ENCODE measurements at places on chromosomes 4 and X.

GRCh38 chrX:37958525-37959211, 47.7 kb upstream of the SYTL5 start:
- no peak for DNase-seq

- no peak for DNase-seq
Observed at GRCh38 chr4:177041356-177041755, 248.6 kb upstream of the VEGFC start.

DNA sequence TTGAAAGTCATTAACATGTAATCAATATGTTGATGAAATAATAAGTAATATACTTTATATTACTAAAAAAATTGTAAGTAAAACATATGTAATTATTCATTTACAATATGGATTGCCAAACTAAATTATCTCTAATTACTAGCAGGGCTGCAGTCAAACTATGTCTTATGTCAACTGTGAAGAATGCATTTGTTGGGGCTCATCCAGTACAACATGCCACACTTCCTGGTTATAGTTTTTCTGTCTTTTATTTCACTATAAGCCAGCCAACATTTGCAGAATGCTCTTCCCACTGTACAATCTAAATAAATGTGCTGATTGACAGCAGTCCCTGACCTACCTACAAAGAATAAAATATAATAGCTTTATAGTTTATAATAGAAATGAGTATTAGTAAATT, 975.4 kb upstream of the NDST4 start:
- DNase-seq = no peak

GRCh38 chr4:128847082-128847724, 37.7 kb downstream of the JADE1 start:
- peak; percentile 42 for DNase-seq

DNA sequence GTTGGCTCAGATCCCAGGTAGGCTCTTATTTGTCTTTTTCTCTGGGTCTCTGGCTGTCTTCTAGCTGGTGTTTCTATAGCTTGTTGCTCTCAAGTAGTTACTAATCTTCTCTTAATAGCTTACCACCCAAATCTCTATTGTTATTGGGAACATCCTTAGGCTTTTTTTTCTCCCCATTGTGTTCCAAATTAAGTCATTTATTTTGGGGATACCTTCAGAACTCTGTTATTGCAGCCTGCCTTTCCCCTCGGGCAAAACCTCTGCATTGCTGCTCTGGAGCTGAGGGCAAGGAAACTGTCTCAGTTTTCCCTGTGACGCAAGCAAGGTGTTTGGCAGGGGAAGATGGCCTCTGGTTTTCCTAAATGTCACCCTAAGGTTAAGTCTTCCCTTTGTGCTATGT, 338.1 kb upstream of the ZCCHC13 start:
- no peak for DNase-seq

- DNase-seq = no peak
Observed at GRCh38 chr4:48028696-48029095, 12.1 kb downstream of the NIPAL1 start.

GRCh38 chrX:16807976-16808542, 21.8 kb downstream of the TXLNG start:
- DNase-seq = peak; percentile 40

GRCh38 chrX:107686792-107687191, 58.5 kb downstream of the PRPS1 start:
- DNase-seq = peak; percentile 25

DNA sequence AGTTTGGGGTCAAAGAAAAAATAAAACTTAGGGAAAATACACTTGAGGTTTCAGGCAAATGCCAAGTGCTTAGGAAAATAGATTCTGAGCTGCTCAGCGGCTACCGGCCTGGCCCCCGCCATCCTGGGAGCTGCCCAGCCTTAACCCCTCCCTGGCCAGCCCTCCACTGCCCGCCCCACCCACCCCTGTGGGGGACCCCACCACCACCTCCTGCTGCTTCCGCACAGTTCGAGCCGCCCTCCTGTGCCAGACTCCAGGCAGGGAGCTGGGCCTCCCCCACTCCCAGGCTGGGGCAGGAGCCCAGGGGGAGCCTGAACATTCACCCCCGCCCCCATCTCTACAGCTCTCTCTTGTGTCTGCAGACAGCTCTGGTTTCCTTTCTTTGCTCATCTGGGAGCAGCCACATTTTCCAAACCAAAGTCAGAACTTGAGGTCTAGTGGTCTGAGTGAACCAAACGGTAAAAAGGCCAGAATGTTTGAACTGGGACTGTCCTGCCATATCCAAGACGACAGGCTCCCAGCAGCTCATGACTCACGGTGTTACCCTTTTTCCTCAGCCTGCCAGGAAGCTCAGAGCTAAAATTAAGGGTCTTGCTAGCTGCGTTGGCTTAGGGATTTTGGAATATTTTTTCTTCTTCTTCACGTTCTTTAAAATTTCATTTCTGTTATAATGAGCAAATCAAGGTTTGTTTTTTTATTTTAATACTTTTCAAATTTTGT, 4.7 kb upstream of the FGFR3 start:
- DNase-seq = no peak

GRCh38 chr4:958696-959337, 14.6 kb downstream of the DGKQ start:
- DNase-seq = no peak

DNA sequence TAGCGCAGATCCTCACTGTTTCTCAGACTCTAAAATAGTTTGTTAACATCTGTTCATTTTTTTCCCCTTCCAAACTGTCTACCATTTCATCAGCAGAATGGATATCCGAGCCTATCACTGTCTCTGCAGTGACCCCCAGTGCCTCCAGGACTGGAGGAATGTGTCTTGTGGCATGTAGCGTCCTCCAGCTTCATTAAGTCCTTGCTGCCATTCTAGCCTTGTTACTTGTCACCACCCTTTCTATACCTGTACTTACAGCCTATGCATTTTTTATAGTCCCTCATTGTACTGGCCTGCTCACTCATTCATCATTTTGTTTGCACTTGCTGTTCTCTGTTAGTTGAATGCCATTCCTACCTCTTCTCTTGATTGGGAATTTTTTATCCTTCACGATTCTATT, 179.1 kb downstream of the BMPR1B start:
- DNase-seq = no peak

GRCh38 chr4:184362396-184362795, 112.0 kb downstream of the IRF2 start:
- DNase-seq = peak; percentile 35

DNA sequence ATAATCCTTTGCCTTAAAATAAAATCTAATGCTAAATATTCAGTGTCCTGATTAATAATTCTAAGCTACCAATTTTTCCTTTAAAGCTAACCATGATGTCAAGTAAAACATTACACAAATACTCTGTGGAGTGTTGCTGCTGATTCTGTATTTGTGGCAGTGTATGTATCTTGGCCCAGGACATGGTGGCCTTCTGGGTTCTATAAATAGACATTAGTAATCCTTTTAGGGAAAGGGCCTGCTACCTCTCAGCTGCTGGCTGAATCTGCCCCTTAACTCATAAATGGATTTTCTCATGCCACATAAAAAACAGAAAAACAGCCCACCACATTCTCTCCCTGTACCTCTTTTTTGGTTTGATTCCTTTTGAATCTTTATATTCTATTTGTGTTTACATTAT, 1.2 kb upstream of the XK start:
- no peak for DNase-seq

DNA sequence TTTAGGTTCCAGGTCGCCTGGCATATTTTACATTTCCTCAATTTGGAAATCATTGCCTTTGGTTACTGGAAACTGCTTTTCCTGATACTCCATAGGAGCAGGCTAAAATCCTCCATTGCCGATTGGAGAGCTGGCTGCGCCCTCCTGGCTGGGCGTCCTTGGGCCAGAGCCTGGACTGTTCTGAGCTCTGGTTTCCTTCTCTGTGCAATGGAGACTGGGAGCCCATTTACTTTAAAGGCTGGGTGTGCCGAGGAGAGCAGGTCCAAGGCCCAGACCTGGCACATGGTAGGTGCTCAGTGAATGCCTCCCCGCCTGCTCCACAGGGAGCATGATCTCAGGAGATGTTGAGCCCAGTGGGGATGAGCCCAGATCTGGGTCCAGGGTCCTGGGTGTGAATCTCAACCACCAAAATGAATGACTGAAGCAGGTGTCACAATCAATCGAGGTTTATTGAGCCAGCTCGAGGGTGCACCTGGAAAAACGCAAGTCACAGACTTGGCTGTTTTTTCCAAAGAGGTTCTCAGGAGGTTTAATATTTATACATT, 50.0 kb downstream of the EVC start:
- DNase-seq = no peak

DNA sequence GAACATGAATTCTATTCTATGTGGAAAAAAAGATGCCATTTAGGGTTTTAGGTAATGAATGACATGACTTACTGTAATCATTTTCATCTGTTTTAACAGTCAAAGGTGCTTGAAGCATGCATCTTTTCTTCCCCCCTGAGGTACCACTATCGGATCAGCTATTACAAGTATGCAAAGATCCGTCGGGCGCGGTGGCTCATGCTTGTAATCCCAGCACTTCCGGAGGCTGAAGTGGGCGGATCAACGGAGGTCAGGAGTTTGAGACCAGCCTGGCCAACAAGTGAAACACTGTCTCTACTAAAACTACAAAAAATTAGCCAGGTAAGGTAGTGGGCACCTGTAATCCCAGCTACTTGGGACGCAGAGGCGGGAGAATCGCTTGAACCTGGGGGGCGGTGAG, 241.3 kb downstream of the ARAP2 start:
- DNase-seq = no peak

DNA sequence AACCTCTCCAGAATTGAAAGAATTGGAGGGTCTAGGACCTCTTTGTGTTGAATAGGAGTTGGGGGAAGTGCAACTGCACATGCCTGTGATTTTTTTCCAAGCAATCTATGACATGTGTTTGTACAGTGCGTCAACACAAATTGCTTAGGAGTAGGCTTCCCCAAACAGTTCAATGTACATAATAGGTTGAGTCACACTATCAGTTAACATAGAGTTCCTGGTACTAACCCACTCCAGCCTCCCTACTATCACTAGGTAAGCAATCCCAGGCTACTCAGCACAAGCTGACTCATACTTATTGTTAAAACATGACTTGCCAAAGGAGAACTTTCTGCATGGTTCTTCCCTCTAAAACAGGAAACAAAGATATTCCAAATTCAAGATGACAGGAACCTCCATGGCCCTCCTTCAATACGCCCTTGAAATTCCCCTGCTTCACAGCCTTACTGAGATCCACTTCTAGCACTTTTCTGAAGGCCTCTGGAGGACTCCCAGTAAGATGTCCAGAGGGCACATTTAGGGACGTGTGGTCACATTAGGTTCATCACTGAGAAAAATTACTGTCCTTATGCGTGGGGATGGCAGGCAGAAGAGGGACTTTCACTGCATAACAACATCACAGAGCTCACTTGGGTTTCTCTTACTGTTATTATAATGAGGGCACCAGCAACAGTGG, 8.4 kb upstream of the VSIG1 start:
- DNase-seq = peak; percentile 62

DNA sequence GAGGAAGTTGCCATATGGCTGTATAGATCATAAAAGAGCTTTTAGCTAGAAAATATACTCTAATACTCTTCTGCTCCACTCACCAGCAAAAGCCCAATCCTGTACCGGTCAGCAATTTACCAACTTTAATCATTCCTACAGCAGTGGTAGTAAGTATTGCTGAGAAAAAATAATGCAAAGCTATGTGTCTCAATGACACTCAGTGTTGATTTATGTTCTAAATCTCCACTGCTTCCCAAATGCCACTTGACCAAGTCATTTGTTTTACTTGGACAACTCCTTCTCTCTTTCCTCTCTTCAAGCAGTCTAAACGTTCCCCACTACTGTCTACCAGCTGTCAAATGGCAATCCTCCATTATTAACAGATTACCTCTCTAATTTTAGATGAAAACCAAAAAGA, 201.8 kb upstream of the GK2 start:
- DNase-seq = no peak

DNA sequence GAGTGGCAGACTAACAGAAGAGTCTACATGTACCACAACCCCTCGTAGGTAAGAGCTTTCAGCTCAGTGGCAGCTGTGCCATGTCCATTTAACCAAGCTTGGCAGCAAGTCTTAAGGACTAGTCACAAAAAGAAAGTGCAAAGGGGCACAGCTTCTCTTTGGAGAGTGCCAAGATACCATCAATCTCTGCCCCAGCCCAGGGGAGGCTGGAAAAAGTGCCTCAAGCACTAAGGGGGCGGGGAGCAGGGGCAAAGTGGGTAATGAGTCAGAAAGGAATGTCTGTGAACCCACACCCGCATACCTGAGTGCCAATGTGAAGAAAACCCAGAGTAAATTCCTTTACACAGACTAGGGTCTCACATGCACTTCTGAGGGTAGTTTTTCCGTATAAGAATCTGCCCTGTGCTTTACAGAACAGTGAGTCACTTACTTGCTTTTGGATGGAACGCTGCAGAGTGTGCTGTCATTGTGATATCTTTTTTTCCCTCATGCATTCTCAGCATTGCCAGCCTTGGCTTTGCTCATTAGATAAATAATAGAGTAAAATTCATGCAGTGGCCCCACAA, 219.8 kb downstream of the ZNF674 start:
- DNase-seq = no peak

GRCh38 chrX:51860679-51861078, 32.7 kb upstream of the MAGED1 start:
- DNase-seq = peak; percentile 8

DNA sequence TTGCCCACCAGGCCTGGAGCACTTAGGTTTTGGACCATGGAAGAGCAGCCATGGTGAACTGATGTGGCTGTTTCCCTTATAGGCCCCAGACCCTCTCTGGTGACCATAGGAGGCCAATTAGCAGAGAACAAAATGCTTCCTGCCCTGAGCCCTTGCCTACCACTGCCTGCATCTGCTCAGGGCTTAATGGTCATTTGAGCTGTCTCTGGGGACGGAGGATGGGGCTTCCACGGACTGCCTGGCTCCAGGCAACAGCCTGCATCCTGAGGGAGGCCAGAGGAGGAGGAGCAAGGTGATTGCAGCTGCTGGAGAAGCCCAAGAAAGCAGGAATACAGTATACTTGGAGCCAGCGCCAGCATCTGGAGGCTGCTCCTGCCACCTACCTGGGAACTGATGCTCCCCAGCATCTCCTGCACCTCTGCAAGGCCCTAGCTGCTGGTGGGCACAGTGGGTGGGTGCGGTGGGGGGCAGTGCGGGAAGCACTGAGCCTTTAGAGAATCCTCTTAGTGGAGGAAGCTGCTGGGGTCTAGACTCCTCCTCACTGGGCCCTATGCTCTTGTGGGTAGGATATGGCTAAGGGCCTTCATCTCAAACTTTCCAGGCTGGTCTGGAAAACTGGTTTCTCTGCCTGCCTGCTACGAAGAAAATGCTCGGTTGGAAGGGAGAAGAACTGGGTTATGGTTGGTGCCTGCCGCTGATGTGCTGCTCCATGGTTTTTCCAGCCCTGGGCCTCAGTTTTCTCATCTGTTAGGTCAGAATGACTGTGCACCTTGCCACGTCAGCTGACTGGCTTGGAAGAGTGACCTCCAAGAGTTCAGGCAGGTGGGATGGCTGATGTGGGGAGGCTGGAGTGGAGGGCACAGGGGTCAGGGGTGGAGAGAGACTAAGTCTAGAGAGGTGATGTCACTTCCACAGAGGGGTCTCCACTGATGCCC, 158.8 kb upstream of the PJA1 start:
- no peak for DNase-seq

Measured in suppressor macrophage (primary cell).